NCI-H748 treated with DMSO at 0.1 percent for 48 hours (cell line): ENCODE measurements at places on chromosomes 3 and 15.

DNA sequence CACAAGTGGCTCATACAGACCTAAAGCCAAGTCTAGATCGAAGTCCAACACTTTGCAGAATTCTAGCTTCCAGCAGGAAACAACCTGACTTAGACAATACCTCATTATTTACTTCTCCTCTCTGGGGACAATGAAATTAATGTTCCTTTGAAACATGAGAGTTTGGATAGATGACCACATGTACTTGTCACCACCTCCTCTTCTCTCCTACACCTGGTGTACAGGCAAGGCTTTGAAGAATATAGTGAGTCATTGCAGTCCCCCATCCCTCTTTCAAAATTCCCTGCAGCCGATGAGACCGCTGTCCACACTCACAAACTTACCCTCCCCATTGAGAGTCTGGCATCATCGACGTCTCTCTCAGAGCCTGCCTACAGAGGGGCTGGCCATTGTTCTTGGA is 189.0 kb upstream of the HES1 start:
- DNase-seq, result peak; percentile 61

DNA sequence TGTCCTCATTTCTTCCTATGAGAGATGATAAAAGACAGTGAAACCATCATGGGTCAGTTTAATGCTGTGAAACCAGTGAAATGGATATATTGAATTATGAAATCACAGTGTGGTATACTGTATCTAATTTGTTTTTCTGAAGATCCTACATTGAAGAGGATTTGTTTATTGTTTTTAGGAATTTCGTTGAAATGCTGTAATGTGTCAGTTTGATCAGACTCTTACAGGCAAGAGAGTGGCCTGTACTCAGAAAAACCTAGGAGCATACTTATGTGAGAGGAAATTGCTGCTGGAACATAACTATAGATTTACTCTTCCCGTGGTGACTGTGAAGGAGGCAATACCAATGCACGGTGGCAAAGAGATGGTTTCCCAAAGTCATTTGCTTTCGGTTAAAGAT is 29.1 kb upstream of the ONECUT1 start:
- no peak for DNase-seq

GRCh38 chr15:80055933-80056332 is 3.5 kb upstream of the ZFAND6 start:
- DNase-seq, result no peak

DNA sequence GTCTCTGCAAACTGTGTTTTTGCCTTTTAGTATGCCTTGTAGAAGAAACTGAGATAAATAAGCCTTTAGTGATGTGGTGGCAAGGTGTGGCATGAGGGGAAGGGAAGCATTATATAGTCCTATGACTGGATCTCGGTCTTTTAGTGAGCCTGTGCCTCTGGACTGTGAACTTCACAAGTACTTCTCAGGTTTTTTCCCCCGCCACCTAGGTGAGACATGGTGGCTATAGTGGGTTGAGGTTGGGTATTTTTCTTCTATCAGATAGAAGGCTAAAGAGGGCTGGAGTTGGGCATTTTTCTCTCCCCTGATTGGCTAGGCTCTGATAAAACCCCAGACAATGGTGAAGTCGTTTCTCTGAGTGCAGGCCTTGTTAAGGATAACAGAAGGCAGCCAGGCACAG is 38.7 kb upstream of the ZFAND6 start:
- no peak for DNase-seq

DNA sequence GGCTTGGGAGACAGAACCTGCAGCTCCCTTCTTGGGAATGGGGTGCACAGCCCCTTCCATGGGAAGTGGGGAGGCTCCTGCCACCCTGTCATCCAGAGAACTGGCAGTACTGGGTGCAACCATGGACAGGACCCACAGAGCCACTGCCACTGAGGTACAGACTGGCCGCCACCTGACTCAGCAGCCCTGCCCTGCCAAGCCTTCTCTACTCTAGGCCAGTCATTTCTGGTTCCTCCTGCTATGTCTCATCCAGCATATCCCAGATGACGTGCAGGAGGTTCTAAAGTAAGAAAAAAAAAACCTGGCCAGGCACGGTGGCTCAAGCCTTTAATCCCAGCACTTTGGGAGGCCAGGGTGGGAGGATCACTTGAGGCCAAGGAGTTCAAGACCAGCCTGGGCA is 76.9 kb upstream of the RPL32 start:
- no peak for DNase-seq

- DNase-seq, result no peak
These were observed 39.6 kb downstream of the CORO2B start for GRCh38 chr15:68618394-68618793.

- DNase-seq, result no peak
These were observed 2.8 kb downstream of the SQOR start for GRCh38 chr15:45637552-45638033.

DNA sequence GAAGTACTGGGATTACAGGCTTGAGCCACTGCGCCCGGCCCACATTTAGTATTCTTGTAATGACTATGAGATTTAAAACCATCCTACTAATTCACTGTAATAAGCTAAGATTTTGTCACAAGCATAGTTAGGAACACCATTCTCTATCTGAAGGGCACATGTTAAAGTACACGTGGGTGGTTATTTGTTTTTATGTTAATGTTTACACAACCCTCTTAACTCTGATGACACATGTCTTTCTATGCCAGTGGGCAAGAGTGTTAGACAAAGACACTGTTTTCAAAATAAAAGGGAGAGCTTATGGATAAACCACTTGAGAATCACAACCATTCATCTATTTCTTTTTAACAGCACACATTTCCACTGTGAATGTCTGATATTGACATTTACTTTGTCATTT is 537.6 kb upstream of the IL12A start:
- peak; percentile 22 for DNase-seq

DNA sequence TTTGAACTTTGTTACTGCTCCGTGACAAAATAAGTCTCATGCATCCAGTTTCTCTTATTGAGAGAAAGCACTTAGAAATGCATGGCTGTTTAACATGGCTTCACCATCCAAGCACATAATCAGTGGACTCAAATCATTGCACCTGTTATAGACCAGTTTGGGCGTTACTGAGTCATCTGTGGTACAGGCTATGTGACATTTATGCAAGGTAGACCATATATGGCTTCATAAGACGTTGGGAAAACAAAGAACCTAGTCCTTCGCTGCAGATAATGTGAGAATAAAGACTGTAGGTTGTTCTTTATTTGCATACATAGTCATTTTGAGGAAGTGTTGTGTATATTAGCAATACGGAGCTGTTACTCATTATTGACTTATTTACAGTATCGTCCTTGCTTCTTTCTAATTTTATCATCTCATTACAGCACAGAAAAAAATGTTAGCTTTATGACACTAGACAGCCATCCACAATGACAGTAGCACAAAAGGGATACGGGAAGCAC is 374.7 kb downstream of the IL5RA start:
- DNase-seq, result no peak

GRCh38 chr3:30776186-30776815 is 118.2 kb downstream of the GADL1 start:
- no peak for DNase-seq

DNA sequence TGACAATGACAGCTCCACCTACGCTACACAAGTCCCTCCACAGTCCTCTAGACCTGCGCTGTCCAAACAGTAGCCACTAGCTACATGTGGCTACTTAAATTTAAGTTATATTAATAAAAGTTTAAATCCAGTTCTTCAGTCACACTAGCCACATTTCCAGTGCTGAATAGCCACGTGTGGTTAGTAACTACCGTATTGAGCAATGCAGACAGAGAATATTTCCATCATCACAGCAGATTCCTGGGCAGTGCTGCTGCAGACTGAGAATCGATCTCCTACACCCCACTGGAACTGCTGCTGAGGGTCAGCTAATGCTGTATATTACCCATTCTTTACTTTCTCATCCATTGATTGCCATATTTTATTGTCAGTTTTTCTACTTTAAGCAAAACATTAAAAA is 40.9 kb downstream of the HDC start:
- no peak for DNase-seq

DNA sequence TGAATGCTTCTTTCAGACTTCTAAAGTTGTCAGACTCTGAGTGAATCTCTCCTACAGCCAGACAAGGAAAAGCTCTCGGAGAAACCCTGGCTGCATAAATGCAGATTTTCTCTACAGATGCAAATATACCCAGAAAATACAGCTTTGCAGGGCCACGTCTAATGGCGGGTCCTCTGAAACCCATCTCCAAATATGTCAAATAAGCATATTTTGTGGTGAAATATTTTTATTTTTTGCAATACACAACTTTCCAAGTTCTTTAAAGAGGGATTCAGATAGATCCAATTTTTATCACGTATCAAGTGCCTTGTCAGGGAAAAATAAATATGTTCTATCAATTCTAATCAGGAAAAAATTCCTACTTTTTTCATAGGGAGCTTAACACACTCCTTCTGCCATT is 229.4 kb downstream of the SI start:
- DNase-seq, result no peak

GRCh38 chr15:83927704-83928391 is 273.9 kb downstream of the ADAMTSL3 start:
- DNase-seq, result no peak

DNA sequence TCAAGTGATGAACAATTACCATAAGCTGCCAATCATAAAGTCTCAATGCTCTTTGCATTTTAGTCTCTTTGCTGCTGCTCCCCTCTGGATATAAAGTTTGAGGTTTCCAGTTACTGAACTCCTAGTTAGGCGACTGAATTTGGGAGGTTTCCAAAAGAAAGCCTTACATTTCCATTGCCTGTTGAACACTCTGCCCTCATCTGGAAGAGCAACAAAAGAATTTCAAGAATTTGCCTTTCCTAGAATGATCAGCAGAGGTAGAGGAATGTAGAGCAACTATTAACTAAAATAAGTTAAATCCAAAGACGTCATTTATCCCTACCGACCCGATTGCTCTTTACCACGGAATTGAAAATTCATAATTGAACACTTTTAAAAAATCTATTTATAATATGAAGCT is 53.4 kb upstream of the PRICKLE2 start:
- DNase-seq, result no peak

- DNase-seq, result no peak
These were observed at the start of gene RBMS3 for GRCh38 chr3:29280404-29281093. Gene RBMS3 (plus strand): TSS chr3:29281071.

GRCh38 chr3:130626049-130626448 is 109.1 kb downstream of the COL6A6 start:
- no peak for DNase-seq

DNA sequence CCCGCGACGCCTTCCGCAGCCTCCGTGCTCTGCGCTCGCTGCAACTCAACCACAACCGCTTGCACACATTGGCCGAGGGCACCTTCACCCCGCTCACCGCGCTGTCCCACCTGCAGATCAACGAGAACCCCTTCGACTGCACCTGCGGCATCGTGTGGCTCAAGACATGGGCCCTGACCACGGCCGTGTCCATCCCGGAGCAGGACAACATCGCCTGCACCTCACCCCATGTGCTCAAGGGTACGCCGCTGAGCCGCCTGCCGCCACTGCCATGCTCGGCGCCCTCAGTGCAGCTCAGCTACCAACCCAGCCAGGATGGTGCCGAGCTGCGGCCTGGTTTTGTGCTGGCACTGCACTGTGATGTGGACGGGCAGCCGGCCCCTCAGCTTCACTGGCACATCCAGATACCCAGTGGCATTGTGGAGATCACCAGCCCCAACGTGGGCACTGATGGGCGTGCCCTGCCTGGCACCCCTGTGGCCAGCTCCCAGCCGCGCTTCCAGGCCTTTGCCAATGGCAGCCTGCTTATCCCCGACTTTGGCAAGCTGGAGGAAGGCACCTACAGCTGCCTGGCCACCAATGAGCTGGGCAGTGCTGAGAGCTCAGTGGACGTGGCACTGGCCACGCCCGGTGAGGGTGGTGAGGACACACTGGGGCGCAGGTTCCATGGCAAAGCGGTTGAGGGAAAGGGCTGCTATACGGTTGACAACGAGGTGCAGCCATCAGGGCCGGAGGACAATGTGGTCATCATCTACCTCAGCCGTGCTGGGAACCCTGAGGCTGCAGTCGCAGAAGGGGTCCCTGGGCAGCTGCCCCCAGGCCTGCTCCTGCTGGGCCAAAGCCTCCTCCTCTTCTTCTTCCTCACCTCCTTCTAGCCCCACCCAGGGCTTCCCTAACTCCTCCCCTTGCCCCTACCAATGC is 2.0 kb downstream of the ISLR start:
- no peak for DNase-seq

GRCh38 chr3:47010910-47011309 is 31.4 kb downstream of the NBEAL2 start:
- no peak for DNase-seq

- DNase-seq, result no peak
These were observed 99.2 kb downstream of the CEMIP start for GRCh38 chr15:80878242-80878866.

DNA sequence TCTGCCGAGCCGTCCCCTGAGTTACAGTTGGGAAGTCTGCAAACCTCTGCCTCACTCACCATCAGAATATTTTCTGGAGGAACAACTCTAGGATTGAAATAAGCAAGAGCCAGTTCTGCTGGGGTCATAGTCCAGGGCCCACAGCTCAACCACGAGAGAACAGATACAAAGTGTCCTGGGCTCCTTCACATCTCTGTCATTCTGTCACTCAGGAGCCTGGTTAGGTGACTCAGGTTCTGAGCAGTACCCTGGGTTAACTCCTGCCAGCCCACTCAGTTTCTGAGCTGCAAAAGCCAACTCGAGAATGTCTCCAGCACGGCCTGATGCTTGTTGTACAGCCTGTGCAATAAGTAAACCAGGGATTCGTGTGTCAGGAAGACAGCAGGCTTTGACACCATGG is 155.7 kb downstream of the SLCO3A1 start:
- no peak for DNase-seq

DNA sequence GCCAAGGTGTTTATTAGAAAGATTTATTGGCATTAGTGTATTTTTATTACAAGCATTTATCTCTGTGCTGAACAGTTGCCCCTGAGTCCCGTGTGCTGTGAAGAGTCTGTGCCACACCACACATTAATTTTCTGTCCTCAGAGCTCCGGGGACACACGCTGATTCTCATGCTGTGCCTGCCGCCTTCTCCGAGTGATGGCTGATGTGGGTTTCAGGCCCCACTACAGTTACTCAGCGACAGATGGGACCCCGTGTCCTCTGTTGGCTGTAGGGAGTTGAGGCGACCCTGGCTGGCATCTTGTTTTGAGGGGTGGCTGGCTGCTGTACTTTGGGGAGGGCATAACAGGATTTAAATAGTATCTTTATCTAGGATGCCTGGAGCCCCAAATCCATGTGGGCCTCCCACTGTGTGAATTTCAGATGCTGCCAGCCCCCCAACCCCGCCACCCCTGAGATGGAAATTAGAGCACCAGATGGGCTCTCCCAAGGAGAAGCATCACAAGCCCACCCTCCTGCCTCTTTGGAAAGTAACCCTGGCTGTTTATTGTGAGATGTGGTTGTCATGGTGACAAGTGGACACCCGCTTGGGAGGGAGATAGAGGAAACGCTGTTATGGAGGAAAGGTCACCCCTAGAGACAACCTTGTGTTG is 185.6 kb downstream of the APBA2 start:
- DNase-seq, result no peak

DNA sequence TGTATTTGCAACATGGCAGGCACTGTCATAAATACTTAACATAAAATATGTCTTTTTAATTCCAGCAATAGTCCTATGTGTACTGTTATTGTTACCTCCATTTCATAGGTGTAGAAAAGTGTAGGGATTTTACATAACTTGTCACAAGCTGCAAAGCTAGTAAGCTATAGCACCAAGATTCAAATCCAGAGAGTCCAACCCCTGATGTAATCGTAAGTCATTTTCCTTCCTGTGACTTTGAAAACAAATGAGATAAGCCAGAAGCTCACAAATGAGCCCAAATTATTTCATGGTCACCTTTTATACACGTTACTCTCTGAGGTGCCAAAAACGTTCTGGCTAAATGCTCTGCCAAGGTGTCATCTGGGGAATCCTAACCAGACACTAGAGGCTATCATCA is 23.8 kb downstream of the TNIK start:
- no peak for DNase-seq
